Testis (tissue), 5 donors: ENCODE measurements at places on chromosomes 5 and 9. TPM values are rescaled to one million over a fixed set of nuclear protein-coding genes. Genes with fewer than 3 reads are reported as not detected.

DNA sequence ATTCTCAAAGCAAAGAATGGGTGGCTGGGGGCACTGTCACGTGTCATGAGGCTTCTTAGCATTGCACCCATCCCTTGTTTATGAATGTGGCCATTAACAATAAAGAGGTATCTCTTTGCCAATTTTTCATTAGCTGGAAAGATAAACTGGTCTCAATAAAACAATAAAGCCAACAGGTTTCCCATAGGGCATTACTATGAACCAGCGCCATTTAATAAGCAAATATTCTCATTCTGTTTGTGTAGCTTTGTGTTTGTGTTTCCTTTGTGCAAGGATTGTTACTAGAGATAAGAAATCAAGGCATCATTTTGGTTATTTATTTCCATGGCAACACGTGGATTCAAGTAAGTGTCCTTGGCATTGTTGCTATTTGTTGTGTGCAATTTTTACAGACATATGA lies 37.6 kb upstream of the CAST start:
- DNase-seq, result no peak

DNA sequence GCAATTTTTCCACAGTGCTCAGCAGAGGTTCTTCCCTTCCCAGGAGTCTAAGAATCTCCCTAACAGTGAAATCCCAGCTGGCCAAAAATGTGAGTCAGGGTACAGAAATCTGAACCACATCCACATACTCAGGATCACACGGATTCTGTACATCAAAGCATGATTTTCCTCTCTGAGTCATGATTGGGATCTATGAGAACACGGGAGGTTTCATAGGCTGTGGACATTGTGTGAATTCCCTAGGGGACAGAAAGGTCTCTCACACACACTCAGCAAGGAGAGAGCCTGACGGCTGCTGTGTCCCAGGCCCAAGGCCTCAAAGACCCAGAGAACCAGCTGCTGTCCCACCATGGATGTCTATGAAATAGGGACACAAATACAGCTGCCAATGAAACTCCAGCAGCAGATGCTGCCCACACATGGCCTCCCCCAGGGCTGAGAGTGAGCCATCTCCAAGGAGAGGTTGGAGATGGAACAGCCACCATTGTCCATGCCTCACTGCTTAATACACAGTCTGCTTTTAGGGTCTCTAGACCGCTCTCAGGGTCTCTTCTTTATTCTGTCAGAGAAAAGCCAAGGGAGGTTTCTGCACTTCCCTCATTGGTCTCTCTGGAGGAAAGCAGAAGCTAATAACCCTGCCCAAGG lies 102.7 kb downstream of the ADAMTS12 start:
- DNase-seq, result no peak

The ANKRD18B gene
- 33.6 TPM for total RNA-seq

The FBXL7 gene
- total RNA-seq, result 17.3 TPM

The HRCT1 gene
- 2.5 TPM for total RNA-seq

DNA sequence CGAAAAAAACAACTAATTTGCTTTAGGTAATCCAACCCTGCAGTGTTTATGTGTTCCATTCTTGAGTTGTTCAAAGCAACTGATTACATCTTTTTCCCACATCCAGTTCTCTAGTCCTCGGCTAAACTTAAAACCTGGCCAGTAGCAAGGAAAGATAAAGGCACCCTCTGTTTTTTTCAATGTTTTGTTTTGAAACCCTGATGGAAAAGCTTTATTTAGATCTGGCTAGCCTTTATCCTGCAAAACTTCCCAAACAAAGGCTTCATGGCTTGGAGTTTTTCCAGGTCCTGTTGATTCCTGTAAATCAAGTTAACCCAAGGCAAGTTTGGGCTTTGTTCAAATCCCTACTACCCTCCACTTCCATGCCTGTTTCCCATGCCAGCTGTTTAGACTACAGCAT lies 105.1 kb downstream of the CEMIP2 start:
- no peak for DNase-seq

DNA sequence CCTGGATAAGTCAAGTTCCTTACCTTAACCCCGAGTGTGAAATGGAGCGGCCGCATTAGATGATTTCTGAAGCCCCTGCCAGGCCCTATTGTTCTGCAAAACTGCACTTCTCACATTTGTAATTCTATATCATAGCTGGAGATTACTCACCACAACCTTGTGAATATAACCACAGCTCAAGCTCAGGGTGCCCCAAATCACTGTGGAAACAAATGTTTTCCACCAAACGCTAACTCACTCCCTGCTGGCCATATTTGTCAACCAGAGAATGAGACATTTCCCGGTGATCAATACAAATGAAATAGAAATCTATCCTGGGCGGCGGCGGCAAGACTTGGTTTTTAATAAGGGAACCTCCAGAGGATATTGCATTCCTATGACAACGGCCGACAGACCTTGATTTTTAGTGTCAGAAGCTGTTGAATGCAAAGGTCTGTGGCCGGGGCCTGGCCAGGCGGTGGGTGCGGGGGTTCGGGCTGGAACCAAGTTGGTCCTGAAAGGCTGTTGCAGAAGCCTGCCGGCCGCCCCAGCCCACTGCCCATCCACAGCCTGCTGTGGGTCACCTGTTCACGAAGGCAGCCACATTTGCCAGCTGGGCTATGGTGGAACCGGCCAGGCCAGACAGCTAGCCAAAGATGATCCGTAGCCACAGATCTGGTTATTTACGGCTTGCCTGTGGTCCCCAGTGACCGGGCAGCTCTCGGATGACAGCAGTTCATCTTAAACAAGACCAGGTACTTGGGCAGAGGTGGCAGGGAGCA lies 93.9 kb upstream of the LMX1B start:
- no peak for DNase-seq

The LRRC19 gene
- not detected for total RNA-seq

The BARHL1 gene
- 0.31 TPM for total RNA-seq

The PCDHGB7 gene
- total RNA-seq, result 15.3 TPM

DNA sequence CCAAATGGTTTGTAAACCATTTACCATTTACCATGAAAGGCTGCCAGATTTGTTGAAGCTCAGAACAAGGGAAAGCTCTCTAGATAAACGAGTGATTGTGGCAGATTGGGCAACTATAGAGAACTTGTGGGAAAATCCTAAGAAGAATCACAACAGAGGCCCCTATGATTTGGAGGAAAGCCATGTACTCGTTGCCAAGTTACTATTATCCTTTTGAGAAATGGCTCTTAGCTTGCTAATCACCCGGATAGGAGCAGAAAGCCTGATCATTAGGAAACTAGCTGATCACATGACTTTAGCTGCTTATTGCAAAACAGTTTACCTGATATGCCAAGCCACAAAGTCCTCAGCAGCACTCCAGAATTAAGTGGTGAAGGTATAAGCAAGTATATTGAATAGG lies 23.5 kb upstream of the ATG10 start:
- no peak for DNase-seq

DNA sequence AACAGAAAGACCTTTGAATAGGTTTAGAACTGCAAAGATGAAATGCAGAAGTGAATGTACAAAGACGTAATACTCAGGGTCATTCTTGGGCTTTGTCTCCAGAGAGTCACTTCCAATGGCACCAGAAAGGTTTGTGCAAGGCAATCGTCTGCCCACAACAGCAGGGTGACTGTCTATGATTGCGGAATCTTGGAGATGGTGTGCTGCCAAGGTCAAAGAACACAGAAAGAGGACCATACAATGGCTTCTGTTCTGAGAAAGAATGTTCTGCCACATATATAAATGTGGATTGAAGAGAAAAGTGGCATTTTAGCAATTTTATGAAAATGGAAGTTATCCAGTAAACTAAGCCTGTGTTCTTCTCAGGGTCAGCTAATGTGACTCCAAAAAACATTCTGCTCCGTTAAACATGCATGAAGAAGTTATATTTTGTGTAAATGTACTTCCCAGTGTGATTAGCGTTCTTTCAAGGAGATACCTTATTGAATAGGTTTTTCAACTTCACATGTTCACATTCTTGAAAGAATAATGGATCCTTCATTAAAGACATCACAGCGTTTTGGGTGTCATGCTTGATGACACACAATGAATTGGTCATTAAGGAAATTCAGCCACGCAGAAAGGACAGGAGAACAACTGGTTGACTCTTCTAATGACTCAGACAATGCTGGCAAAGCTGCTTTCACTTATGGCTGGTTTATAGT lies 73.4 kb upstream of the CDH6 start:
- no peak for DNase-seq

GRCh38 chr9:137476856-137477255 lies 17.7 kb upstream of the NSMF start:
- no peak for DNase-seq

GRCh38 chr5:158810615-158811014 lies 289.1 kb downstream of the EBF1 start:
- DNase-seq, result no peak

DNA sequence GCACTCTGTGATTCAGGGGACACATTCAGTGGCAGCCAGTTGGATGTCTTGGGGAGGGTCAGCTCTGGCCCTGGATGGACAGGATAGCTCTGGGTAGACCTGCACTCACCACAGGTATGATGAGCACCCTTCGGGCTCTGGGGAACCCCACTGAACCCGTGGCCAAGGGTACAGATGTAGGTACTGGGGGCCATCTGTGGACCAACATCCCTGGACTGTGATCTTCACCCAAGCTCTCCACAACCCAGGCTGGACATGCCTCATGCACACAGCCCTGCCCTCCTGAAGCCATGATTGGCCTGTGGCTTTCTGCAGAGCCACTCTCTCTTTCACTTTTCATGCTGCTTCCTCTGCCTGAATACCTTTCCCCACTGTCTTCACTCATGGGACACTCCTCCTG lies 15.6 kb upstream of the ACSL6 start:
- DNase-seq, result no peak

GRCh38 chr5:160423099-160423498 lies 1.4 kb downstream of the PTTG1 start:
- DNase-seq, result no peak

GRCh38 chr5:52856564-52856963 lies 68.8 kb downstream of the ITGA1 start:
- no peak for DNase-seq

DNA sequence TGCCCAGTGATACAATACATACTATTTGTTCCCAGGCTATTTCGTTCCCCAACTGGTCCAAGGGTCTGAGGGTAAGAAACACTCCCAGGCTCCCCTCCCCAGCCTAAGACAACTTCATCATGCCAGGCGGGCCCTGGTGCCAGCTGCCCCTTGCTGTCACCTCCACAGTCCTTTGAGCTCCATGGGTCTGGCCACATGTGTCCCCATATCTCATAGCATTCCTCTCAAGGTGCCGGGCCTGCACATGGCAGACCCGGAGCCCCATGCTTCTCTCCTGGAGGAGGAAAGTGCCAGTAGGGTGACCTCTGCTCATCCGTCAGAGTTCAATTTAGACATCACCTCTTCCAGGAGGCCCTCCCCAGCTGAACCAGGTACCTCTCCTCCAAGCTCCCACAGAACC lies 120.5 kb downstream of the C5orf15 start:
- DNase-seq, result no peak

- peak; percentile 63 for DNase-seq
Observed at GRCh38 chr9:136564379-136564988, 18.6 kb upstream of the NOTCH1 start.

DNA sequence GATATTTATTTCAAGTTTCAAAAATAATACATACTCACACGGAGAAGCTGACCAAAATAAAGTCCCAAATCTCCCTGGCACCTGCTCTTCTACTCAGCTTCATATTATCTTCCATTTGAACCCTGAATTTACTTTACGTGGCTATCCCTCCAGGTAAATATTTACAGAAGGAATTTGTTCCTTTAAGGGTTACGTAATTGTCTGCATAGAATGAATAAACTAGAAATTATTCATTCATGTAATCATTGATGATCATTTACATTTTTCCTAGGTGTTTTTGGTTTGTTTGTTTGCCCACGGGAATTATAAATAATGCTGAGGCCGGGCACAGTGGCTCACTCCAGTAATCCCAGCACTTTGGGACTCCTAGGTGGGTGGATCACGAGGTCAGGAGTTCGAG lies 251.2 kb downstream of the PLK2 start:
- no peak for DNase-seq

The LHFPL2 gene
- total RNA-seq, result 42.8 TPM

The OR1J2 gene
- 0.62 TPM for total RNA-seq

The TAS2R1 gene
- 0.50 TPM for total RNA-seq

GRCh38 chr5:98735806-98736507 lies 37.5 kb upstream of the RGMB start:
- DNase-seq, result no peak

DNA sequence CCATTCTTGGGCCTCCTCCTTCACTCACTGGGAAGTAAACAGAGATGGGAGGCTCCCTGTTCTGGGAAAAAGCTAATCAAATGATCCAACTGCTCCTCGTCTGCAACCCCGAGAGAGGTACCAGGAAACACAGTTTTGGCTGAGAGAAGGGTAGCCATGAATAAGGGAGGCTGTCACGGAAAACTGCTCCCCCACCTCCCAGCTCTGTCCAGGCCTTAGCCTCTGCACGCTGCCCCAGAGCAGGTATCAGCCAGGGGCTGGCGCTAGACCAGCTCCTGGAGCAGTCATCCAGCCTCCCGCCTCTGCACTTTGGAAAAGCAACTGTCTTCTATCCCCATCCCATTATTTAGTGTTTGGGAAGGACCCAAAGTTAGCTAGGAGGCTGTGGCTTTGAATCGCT lies 266.1 kb downstream of the NDUFS4 start:
- DNase-seq, result peak; percentile 19

DNA sequence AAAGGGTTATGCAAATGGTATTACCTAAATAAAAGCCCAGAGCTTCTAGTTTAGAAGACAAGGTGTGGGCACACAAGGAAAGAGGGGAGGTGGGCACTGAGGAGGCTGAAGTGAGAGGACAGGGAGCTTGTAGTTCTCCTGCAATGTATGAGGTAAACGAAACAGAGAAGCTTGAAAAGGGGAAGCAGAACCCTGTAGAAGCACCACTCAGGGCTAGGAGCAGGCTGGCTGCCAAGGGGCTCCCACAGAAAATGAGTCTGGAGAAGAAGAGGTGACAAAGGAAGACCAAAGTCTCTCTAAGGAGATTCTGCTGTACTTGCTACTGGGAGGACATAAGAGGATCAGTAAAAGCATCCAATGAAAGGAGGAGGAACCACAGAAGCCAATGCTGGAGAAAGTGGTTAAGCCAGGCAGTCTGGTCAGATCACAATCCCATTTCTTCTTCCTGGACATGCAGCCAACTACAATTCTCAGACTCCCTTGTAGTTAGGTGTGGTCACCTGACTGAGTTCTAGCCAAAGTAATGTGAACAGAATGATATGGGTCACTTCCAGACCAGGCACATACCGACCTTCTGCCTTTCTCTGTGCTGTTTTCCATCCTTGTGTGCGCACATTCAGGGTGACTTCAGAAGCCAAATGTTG lies 174.5 kb upstream of the MAP3K1 start:
- DNase-seq, result no peak
